ENCODE measurements at places on chromosomes 4 and X.

- DNase-seq: no peak
These were observed 86.8 kb upstream of the FAM241A start for GRCh38 chr4:112058433-112058832.

DNA sequence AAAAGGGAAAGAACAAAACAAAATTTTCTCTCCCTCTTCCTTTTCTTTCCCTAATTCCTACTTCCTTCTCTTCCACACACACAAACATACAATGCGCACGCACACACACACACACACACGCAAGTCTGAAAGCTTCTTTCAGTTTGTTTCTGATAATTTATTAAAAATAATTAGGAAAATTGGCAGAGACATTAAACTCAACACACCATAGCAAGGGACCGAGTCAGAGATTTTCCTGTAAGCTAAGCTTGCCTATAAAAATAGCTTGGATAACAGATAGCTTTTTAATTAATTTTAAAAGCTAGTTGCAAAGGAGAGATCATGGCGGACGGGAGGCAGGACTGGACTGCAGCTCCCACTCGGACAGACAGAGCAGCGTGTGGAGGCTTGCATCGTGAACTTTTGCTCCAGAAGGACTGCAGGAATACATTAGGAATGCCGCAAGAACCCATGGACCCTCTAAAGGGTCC is 92.6 kb upstream of the MAPK10 start:
- DNase-seq: no peak

- no peak for DNase-seq
These were observed 241.0 kb downstream of the AFF2 start for GRCh38 chrX:148741441-148741840.

DNA sequence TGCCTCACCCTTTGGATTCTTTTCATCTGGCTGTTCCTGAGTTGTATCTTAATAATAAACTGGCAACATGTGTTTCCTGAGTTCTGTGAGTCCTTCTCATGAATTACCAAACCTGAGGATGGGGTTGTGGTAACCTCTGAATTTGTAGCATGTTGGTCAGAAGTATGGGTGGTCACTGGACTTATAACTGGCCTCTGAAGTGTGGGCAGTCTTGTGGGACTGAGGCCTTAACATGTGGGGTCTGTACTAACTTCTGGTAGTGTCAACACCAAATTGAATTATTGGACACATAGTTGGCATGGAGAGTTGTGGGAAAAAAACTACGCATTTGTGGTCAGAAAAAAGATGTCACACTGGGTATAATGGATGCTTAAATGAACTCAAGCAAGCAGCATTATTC is 45.0 kb upstream of the TNIP3 start:
- no peak for DNase-seq

- peak; percentile 1 for DNase-seq
These were observed 39.6 kb downstream of the DGKK start for GRCh38 chrX:50430917-50431575.

DNA sequence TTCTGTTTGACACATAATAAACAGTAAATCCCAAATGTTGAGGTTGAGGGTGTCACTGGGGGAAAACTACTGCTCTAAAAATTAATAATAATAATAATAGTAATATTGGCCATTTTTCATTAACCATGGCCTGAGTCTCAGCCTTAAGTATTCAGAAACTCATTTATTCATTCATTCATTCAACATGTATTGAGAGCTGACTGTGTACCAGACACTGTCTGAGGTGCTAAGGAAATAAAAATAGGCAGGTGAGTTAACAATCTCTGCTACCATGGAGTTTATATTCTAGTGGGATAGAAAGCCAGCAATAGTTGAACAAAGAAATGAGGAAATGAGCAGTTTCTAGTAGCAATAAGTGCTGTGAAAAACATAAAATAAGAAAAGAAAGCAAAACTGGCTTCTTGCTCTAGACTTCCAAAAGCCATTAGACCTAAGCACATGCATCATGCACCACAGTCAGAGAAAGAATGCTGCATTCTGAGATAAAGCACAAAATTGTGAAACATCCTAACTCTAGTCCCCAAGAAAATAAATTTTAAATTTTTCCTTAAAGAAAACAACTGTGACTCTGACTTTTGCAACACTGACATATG is 278.7 kb downstream of the RCHY1 start:
- DNase-seq: no peak

- DNase-seq: no peak
These were observed 425.6 kb downstream of the IL1RAPL1 start for GRCh38 chrX:29012867-29013266.

- no peak for DNase-seq
These were observed 12.7 kb downstream of the MSANTD1 start for GRCh38 chr4:3261411-3262207.

DNA sequence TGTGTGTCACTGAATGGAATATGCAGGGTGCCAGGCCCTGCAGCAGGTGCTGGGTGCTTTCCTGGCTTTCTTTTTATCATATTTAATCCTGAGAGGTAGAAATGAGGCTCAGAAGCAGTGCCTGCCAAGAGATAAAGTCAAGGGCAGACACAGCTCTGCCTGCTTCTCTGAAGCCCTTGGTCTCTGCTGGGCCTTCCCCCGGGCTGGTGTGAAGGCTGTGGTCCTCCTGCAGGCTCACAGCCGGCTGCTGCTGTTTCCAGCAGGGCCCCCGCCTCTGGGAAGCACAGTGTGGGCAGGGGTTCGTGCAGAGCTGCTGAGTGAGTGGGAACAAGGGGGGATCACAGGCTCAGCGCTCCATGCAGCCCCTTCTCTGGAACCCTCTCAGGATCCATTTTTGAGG is 49.6 kb downstream of the TBC1D14 start:
- no peak for DNase-seq

GRCh38 chr4:6408263-6408662 is 64.2 kb downstream of the PPP2R2C start:
- DNase-seq: no peak

GRCh38 chr4:10460313-10461047 is 3.3 kb upstream of the ZNF518B start:
- DNase-seq: no peak

DNA sequence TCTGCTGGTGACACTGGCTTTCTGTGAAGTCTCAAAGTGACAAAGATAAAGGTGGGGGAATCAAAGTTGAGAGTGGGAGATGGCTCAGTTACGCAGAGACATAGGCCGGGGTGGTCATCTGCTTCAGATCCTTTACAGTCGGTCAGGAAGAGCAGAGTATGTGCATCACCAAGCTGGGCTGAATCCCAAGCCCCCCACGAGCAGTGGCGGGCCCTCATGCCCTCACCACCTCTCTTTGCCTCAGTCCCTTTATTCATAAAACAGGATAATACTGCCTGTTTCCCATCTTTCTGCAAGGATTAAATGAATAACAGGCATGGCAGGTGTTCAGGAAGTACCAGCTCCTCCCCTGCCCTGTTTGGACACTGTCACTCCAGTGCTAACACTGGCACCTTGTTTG is 135.6 kb downstream of the EVC2 start:
- DNase-seq: no peak

DNA sequence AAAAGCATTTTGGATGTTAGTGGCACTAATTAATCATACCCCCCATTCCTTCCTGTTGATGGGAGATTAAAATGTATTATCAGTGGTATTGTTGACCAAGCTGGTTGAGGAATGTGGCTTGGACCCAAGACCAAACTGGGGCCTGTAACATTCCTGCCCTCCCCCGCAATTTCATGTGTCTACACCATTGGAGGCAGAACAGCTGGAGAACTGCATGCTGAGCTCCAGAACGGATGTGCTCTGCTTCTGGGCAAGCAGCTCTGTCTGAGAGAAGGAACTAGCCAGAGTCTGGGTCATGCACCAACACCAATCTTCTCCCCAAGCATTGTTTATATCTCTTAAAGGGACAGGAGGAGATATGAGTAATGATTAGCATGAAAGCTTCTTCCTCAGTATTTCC is 185.5 kb downstream of the CEP135 start:
- DNase-seq: no peak

DNA sequence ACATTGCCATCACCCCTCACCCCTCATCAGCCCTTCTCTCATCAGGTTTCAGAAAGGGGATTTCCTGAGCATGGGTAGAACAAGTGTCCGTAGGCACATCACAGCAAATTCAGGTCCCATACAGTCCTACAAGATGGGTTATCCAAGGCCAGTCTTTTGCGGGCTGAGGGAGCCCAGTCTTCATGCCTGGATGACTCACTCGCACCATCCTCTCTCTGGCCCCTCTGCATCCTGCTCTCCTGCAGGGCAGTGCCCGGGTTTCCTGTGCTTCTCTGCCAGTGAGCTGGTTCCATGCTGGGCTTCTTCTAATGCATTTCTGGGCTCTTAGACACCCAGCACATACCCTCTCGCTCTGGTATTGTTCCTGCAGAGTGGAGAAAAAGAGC is 7.3 kb upstream of the INTS6L start:
- DNase-seq: no peak

DNA sequence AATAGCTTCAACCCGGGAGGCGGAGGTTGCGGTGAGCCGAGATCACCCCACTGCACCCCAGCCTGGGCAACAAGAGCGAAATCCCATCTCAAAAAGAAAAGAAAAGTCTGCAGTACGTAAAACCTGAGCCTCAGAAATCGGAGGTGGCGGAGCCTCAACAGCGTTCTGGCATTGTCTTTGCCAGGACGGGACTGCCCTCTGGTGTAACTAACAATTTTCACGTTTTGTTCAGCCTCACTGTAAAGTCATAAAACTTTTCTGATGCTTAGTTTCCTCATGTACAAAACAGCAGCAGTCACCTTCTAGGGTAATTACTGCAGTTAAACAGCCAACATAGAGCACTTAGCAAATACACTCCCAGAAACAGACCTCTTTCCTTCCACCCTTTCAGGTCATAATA is 121.7 kb downstream of the RBM47 start:
- no peak for DNase-seq

GRCh38 chrX:70755850-70756249 is 152.7 kb downstream of the TEX11 start:
- no peak for DNase-seq

DNA sequence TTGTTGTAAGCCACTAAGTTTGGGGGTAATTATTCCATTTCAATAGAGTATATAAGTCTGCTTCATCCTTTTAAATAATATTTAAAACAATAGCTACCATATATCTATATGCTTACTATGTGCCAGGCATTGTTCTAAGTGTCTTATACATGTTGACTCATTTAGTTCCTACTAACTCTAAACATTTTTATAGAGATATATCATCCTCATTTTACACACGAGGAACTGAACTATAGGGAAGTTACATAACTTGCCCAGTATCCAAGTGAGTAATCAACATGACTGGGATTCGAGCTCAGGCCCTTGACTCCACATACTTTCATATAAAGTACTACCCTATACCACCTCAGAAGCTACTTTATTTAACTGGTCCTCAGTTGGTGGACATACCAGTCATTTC is 175.3 kb upstream of the RAI2 start:
- no peak for DNase-seq

DNA sequence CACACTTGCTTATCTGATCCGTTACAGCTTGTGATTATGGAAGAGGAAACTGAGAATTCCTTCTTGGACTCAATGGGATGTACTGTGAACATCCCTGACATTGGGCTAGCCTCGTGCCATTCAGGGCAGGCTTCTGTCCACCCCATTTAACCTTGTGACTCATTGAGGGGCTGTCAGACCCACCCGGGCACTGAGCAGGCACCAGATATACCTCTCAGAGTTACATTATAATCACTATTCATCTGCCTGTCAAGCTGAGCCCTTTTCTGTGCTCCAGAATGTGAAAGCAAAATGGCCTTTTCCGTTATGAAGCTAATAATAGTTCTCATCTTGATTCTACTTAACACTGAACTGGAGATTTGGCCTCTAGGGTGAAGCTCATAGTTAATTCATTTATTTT is 170.6 kb upstream of the SCML1 start:
- no peak for DNase-seq

DNA sequence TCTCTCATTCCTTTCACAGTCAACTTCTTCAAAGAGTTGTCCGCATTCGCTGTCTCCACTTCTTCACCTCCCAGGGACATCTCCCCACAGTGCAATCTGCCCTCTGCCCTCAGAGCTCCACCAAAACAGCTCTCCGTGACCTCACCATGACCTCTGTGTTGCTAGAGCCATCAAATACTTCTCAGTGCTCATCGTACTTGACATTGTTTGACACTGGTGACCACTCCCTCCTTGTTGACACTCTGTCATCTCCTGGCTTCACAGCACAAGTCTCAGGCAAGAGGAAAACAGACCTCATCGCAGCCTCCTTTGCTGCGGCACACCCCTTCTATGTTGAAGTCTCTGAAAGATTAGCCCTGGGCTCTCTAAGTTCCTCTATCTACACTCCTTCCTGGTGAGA is 90.5 kb upstream of the CCDC160 start:
- DNase-seq: no peak

DNA sequence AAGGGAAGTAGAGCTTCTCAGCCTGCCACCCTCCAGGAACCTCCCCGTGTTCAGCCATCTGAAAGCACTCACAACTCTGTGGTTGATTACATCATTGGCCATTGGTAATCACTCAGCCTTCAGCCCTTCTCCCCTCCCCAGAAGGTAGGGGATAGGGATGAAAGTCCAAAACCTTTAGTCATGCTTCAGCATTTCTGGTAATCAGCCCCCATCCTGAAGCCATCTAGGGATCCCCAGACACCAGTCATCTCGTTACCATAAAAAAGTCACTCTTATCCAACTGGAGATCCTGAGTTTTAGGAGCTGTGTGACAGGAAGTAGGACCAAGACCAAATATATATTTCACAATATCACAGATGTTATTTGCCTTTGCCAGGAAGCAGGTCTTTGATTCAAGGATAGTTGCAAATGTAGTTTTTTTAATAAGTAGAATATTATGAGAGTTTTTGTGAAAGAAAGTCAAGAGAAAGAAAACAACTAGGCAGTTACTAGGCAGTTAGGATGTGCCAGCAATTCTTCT is 364.6 kb upstream of the NOCT start:
- DNase-seq: no peak

DNA sequence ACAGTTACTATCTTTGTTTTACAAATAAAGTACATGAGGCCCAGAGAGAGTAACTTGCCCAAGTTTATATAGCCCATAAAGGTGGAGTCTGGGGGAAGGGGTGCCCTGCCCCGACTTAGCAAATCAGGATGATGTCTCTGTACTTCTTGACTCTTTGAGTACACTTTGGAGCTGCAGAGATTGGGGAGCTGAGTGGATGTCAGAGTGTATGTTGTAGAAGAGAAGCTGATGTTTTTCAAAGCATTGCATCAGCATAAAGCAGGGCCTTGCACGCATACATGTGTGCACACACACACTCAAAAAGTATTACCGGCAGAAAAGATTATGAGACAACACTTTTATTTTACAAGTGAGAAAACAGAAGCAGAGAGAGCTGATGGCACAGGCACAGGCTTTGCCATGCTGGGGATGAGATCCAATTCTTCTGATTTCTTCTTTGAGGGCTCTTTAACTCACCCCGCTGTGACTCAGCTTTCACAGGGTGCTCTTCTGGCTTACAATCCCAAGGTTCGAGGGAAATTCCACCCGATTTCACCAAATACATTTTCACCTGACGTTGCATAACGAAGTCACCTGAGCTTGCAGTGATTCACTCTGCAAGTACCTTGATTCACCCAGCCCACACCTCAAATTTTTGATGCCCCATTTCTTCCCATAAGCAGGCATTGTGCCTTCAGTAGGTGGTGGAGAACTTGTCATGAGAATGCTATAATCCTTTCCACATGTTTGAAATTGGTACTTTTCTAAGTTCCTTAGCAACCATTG is 292.8 kb upstream of the BOD1L1 start:
- no peak for DNase-seq
